Activated CD8-positive, alpha-beta memory T cell treated with anti-CD3 and anti-CD28 coated beads, Interleukin-2, amount 50 U/mL, for 48 hours (primary cell): ENCODE measurements at places on chromosomes 1 and 21.

GRCh38 chr1:53332833-53333232, 5.0 kb upstream of the LRP8 start:
- peak; percentile 35 for DNase-seq

DNA sequence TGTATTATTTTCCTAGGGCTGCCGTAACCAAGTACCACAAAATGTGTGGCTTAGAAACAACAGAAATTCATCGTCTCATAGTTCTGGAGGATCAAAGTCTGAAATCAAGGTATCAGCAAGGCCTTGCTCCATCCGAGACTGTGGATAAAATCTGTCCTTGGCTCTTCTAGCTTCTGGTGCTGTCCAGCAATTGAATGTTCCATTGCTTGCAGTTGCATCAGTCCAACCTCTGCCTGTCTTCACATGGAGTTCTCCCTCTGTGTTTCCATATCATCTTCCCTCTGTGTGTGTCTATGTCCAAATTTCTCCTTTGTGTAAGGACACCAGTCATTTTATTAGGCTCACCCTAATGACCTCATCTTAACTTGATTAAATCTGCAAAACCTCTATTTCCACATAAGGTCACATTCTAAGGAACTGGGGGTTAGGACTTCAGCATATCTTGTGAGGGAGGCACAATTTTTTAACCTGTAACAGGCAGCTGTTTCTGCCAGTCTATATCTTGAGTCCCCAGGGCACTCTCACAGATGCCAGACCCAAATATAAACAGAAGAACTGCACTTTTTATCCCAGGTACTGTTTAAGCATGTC, 84.2 kb downstream of the ERG start:
- DNase-seq = no peak

DNA sequence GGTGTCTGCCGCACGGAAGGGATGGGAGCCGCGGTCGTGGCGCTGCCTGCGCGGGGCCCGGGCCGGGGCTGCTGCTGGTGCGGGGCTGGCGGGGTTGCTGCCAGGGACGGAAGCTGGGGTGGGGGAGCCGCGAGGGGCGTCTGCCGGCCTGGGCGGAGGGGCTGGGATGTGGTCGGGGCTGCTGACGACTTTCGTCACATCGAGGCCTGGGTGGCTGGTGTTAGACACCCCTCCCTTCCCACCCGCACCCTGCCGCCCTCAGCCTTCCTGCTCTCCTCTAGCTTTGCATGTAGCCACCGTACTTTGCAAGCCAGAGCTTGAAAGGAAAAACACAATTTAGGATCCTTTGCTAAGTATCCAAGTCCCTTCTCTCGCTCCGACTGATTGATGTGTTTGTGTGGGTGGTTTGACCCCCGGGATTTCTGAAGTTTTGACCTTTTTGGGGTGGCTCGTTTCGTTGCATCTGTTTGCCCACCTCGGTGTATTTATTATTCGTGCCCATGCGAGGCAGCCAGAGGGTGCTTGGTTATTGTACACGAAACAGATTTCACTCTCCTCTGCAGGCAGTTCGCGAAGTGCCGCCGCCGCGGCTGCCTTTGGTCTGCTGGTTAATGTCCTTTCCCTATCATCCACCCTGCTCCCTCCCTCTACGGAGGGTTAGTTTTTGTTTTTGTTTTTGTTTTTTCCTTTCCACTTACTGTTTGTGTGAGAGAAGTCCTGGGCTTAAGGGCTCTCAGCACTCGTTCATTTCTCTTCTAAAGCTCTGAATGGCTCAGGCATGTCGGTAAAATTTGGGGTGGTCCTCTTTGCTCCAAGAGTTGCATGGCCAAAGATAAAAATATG, 868 bp downstream of the C1orf21 start:
- peak; percentile 67 for DNase-seq

DNA sequence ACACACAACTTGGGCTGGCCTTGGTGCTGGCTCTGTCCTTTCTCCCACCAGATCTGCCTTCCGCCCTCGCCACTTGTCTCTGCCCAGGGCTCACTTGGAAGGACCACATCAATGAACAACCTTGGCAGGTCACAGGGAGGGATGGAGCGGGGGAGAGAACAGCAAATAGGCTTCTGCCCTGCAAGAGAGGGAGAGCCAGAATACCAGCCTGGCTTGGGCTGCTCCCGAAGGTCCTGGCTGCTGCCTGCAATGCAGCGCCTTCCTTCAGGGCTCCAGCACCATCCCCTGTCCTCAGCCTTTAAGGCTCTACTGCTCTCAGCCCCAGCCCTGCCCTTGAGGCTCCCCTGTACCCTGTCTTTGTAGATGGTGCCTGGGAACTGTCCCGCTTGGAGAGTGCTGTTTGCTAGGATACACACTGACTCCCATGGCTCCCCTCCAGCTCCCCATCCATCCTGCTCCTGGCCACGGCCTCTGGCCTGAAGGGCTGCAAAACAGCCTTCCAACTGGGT, 43.8 kb downstream of the HIVEP3 start:
- peak; percentile 44 for DNase-seq

- no peak for DNase-seq
These were observed 14.1 kb downstream of the SELP start for GRCh38 chr1:169615803-169616202.

- DNase-seq = peak; percentile 75
These were observed 8.8 kb upstream of the CEP85 start for GRCh38 chr1:26225033-26225831.

GRCh38 chr1:2975466-2976179, 45.6 kb upstream of the ACTRT2 start:
- DNase-seq = peak; percentile 43

- no peak for DNase-seq
These were observed 124.7 kb downstream of the SYF2 start for GRCh38 chr1:25107643-25108010.

GRCh38 chr1:205244384-205244783, 16.6 kb downstream of the TMCC2 start:
- DNase-seq = no peak

DNA sequence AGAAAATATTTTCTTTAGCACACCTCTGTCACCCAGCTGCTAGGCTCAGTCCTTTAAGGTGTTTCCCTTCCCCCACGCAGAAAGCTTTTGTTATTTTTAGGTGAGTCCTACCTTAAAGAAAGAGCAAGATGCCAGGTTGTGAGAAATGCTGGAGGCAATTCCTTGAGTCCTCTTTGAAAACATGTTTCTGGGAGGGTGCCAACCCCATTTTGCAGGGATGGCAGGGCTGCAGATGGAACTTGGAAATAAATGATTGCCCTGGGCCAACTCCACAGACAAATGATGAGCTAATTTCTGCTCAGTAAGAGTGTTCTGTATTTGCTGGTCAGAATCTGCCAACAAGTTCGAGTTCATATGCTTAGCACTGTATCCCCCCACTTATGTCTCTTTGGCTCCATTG, 119.2 kb upstream of the RAB3GAP2 start:
- no peak for DNase-seq

DNA sequence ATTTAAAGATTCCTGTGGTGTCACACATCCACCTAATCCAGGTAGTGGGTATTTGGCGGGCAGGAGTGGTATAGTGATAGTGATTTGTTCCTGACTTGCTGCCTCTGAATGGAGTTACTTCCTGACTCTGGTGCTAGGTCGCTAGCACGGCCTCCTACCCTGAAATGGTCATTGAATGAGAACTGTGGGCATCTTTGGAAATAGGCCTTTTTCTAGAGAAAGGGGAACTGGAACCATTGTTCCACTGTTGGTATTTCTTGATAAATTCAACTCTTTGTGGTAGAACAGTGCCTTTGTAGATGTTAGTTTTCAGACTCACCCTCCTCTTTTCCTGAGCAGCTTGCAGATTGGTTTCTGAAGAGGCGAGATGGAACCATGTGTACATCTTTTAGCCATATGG, 1.5 kb downstream of the QSOX1 start:
- no peak for DNase-seq

DNA sequence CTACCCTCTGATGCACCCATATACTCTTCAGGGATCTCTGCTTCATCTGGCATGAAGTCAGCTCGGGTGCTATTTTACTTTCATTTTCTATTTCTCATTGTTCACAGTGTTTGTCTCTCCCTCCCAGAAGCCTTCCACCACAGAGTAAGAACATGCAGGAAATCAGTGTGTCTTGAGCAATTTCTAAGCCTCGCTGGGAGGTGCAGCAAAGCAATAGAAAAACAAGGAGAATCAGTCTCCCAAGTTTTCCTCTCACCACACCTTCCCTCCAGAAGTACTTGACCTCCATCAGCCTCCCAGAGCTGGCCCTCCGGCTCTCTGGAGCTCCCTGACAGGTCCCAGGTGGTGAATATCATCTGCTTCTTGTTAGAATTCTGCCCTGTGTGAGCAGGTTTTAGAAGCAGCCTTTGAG, 594.7 kb upstream of the CAMK1G start:
- DNase-seq = no peak

GRCh38 chr1:114099268-114099667, 54.4 kb downstream of the SYT6 start:
- DNase-seq = no peak

DNA sequence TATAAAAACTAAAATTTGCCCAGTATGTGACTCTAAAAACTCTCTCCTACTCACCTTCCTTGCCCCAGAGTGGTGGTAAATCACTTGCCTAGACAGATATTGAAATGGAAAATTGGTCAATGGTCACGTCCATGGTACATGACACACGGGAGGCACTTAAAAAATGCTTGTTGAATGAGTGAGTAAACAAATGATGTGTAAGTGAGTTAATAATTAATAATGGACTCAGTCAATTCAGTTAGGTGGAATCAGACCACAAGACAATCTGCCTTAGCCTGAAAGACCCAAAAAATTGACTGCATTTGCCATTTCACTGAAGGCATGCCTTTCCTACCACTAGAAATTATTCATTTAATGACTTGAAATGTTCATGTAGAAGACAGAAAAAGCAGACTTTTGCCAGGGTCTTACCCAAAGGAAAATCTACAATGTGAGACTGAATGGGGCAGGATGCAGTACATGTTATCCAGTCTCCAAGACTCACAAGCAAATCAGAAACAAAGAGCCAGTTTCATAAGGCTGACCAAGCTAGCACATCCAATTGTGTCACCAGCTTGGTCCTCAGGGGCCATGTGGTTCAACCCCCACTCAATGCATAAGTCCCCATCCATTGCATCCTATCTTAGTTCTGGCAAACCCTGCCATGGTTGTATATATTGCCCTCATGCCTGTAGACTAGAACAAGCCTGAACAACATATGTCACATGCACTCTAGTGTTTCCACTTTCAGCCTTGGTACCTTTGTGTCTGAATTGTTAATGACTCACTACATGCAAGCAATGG, 73.6 kb downstream of the TBX15 start:
- no peak for DNase-seq

GRCh38 chr1:15510611-15511405, 13.2 kb downstream of the CASP9 start:
- DNase-seq = no peak

DNA sequence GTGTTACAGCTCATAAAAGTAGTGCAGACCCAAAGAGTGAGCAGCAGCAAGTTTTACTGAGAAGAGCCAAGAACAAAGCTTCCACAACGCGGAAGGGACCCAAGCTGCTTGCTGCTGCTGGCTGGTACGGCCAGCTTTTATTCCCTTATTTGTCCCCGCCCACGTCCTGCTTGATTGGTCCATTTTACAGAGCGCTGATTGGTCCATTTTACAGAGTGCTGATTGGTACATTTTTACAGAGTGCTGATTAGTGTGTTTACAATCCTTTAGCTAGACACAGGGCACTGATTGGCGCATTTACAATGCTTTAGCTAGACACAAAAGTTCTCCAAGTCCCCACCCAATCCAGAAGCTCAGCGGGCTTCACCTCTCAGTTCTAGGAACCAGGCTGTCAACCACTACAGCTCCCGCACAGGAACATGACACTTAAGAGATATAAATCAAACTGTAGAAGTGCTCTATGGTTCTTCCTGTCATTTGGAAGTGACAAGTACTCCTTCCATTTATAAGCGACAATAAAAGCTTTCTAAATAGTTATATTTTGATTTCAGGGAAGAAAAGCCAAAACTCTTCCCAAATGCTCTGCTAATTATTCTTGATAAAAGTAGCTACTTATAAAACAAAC, 28.5 kb downstream of the RNF115 start:
- no peak for DNase-seq

GRCh38 chr1:228827019-228827418, 91.7 kb downstream of the RHOU start:
- DNase-seq = no peak

DNA sequence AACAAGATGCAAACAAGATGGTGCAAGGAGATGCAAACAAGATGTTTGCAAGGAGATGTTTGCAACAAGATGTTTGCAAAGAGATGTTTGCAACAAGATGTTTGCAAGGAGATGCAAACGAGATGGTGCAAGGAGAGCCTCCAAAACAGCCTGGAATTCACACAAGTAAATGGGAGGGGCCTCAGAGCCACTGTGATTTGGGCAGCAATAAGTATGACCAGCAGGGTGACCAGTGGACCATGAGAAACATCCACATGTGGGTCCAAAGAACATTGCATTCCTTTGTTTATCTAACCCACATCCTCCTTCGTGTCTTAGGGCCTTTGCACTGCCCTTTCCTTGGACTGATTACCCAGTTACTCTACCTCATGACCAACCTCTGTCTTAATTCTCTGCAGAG, 162.9 kb downstream of the PLPP3 start:
- no peak for DNase-seq

- DNase-seq = no peak
These were observed 24.1 kb downstream of the MEGF6 start for GRCh38 chr1:3586986-3587759.

DNA sequence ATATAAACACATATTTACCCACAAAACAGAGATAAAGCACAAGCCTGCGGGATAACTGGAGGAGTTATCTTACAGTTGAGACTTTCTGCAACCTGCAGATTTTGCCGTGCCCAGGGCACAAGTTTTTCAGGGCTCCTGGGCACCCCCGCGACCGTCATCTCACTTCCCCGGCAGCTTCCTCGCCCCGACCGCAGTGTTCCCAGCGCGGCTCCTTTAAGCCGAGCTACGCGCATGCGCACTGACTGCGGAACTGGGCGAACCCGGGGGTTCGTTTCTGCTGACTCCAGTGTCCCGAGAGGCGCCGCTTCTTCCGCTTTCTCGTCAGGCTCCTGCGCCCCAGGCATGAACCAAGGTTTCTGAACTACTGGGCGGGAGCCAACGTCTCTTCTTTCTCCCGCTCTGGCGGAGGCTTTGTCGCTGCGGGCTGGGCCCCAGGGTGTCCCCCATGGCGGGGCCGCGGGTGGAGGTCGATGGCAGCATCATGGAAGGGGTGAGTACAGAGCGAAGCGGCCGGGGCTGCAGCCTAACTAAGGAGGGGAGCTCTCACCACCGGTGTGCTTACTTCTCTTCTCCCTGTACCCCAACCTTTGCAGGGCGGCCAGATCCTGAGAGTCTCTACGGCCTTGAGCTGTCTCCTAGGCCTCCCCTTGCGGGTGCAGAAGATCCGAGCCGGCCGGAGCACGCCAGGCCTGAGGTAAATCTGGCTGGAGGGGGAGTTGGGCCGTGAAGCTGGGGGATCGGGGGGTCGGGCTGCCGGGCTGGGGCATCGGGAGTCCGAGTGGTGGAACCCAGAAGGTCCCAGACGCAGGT, at the start of gene RTCA:
Gene RTCA, plus strand, starts transcription at position 286 of the 810 bp plus-strand sequence. Its CDS starts 160 bp downstream, at position 446.
- DNase-seq = peak; percentile 99

- DNase-seq = no peak
These were observed 149.4 kb downstream of the TIAM1 start for GRCh38 chr21:31194510-31195293.

- DNase-seq = no peak
These were observed 72.0 kb upstream of the CLDN14 start for GRCh38 chr21:36551731-36552433.

GRCh38 chr1:68051475-68051874, 1.0 kb upstream of the DIRAS3 start:
- DNase-seq = no peak
